Endodermal cell (in vitro differentiated cells): ENCODE measurements at places on chromosomes 3 and 15. TPM values are rescaled to one million over a fixed set of nuclear protein-coding genes. Genes with fewer than 3 reads are reported as not detected.

Gene CCRL2
- total RNA-seq, result not detected in 2 replicates

Gene CASR
- total RNA-seq, result not detected in 3 replicates

Gene SAMMSON
- total RNA-seq, result not detected in 2 replicates

Gene ESYT3
- 6.8 and 7.7 TPM in 2 replicates for total RNA-seq

Gene ETFA
- 141 and 142 TPM in 2 replicates for total RNA-seq

Gene MESP2
- total RNA-seq, result 0.20 and 0.22 TPM in 2 replicates

Gene CX3CR1
- total RNA-seq, result not detected in 3 replicates

Gene DOCK3
- 6.6 and 8.5 TPM in 2 replicates for total RNA-seq

Gene NRROS
- 0.54 to 2.1 TPM (median 1.6 TPM) in 3 replicates for total RNA-seq

Gene KATNBL1
- total RNA-seq, result 54.3 and 56.5 TPM in 2 replicates

Gene LRRK1
- total RNA-seq, result 2.1 to 4.2 TPM (median 2.7 TPM) in 3 replicates

Gene GALNT15
- total RNA-seq, result 0.13 to 0.23 TPM in 2 of 3 replicates, not detected in the other

Gene MCF2L2
- 53.7 and 72.6 TPM in 2 replicates for total RNA-seq

Gene INKA1
- total RNA-seq, result not detected in 2 replicates

Gene SLC28A1
- not detected in 3 replicates for total RNA-seq

Gene ACP3
- total RNA-seq, result 15.3 and 17.0 TPM in 2 replicates

Gene IGF1R
- 119 and 126 TPM in 2 replicates for total RNA-seq

Gene NOP10
- total RNA-seq, result 193 and 219 TPM in 2 replicates

Gene ZNF860
- total RNA-seq, result 1.8 and 2.5 TPM in 2 replicates

Gene EPB42
- not detected in 2 replicates for total RNA-seq

Gene CATSPER2
- total RNA-seq, result 0.76 to 1.8 TPM (median 1.2 TPM) in 3 replicates

Gene CLCN2
- 36.3 to 47.7 TPM (median 38.4 TPM) in 3 replicates for total RNA-seq

Gene SHF
- total RNA-seq, result 32.5 and 42.0 TPM in 2 replicates

Gene NAALADL2
- total RNA-seq, result 1.8 TPM in 2 replicates

Gene GAP43
- 8.0 and 10.1 TPM in 2 replicates for total RNA-seq

Gene ARHGAP31
- total RNA-seq, result 1.4 and 2.2 TPM in 2 replicates

Gene PDIA5
- total RNA-seq, result 68.3 to 74.8 TPM (median 73.1 TPM) in 3 replicates

Gene ARPP21
- total RNA-seq, result 0.68 TPM in 1 of 3 replicates, not detected in the others

Gene ITIH1
- 0.78 TPM in 1 of 3 replicates, not detected in the others for total RNA-seq

Gene CELSR3
- 17.3 and 20.7 TPM in 2 replicates for total RNA-seq

Gene ZNF35
- 5.2 to 17.5 TPM (median 16.6 TPM) in 3 replicates for total RNA-seq

Gene CPA3
- not detected in 3 replicates for total RNA-seq

Gene HAPLN3
- 4.6 to 15.6 TPM (median 15.0 TPM) in 3 replicates for total RNA-seq

Gene ADIPOQ
- not detected in 2 replicates for total RNA-seq

Gene GOLGA6D
- total RNA-seq, result 0.11 and 0.14 TPM in 2 replicates

Gene ARL6
- 10.5 and 11.1 TPM in 2 replicates for total RNA-seq

Gene TTLL13
- total RNA-seq, result 0.46 to 0.70 TPM in 2 of 3 replicates, not detected in the other

Gene ZNF502
- total RNA-seq, result 1.6 to 2.6 TPM (median 2.5 TPM) in 3 replicates

Gene RHOV
- total RNA-seq, result 2.8 to 4.5 TPM (median 3.2 TPM) in 3 replicates

Gene CORO2B
- total RNA-seq, result 0.42 to 1.4 TPM (median 1.2 TPM) in 3 replicates

Gene CRTC3
- total RNA-seq, result 12.5 and 17.3 TPM in 2 replicates

Gene TRPC1
- 17.6 and 18.2 TPM in 2 replicates for total RNA-seq

Gene RNU5B-1
- not detected in 2 replicates for total RNA-seq

Gene RARB
- total RNA-seq, result 17.4 and 21.5 TPM in 2 replicates

Gene USP13
- 24.1 and 24.7 TPM in 2 replicates for total RNA-seq

Gene GRM7
- total RNA-seq, result 0.34 and 0.73 TPM in 2 replicates

Gene NPRL2
- total RNA-seq, result 21.8 TPM in 2 replicates

Gene BRK1
- total RNA-seq, result 110 and 118 TPM in 2 replicates

Gene CADPS
- 10.4 to 11.7 TPM (median 11.6 TPM) in 3 replicates for total RNA-seq

Gene EHHADH
- 58.7 to 68.5 TPM (median 61.8 TPM) in 3 replicates for total RNA-seq

Gene UBA7
- total RNA-seq, result 0.63 and 1.0 TPM in 2 replicates

Gene LRRC31
- not detected in 3 replicates for total RNA-seq

Gene GRK7
- not detected in 2 replicates for total RNA-seq

Gene ZBBX
- 2.5 and 3.5 TPM in 2 replicates for total RNA-seq
